ENCODE measurements at places on chromosomes 2 and 18.

DNA sequence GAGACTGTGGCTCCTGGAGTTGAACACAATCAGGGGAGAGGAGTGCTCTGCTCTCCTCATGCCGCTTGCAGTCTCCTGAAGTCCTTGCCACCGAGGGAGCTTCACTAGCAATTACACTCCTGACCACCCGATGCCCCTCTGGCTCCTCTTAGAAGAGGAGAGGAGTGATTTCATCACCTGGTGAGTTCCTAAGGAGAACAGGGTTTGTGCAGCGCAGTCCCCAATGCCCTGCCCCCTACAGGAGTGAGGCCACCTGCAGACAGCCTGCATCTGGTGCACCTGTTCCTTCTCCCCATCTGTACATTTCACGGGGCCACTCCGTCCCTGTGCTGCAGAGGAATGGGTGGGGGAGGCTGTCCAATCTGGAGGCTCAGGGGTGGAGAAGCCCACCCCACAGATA is 267.2 kb downstream of the HRH4 start:
- no peak for DNase-seq

DNA sequence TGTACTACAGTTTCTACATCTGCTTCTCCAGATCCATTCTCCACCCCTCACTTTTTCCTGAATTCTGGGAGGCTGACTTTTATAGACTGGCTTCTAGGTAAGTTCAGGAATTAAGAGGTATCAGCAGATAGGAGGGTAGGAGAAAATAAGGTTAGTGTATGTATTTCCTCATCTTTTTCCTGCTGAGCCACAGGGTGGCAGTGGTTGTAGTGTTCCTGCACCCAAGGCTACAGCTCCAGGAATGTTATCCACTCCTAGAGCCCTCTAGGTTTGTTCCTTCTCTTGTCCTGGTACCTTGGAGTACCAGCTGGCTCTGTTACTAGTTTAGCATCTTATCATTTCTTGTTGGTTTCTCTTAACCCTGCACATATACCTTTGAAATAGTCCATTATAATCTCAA is 40.7 kb upstream of the C2orf66 start:
- peak; percentile 38 for DNase-seq

DNA sequence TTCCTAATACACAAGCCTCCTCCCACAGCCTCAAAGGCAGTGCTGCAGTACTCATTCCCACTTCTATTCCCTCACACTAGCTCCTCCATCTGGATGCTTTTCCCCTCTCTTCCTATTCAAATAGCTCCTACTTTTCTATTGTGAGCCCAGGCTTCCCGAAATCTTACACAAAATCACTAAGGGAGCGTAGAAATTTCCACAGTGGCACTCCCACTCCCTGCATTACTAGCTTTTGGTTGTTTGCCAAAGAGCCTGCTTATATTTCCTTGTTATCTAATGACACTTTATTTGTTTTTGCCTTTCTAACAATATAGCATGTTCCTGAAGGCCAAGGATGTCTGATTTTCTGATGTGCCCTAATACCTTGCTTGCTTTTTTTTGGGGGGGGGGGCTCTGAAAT is 10.9 kb downstream of the EPAS1 start:
- DNase-seq: no peak

GRCh38 chr2:221502270-221503010 is 69.7 kb downstream of the EPHA4 start:
- DNase-seq: no peak

- DNase-seq: no peak
Observed at GRCh38 chr2:6171294-6171693, 479.1 kb downstream of the SOX11 start.

- DNase-seq: no peak
Observed at GRCh38 chr18:33720133-33720532, 142.1 kb downstream of the ASXL3 start.

GRCh38 chr2:240469740-240470139 is 34.3 kb downstream of the GPC1 start:
- DNase-seq: no peak

GRCh38 chr2:46985512-46985911 is 69.9 kb upstream of the MCFD2 start:
- DNase-seq: no peak

GRCh38 chr2:186991766-186992417 is 142.9 kb upstream of the ZSWIM2 start:
- DNase-seq: peak; percentile 3

GRCh38 chr2:236863729-236864126 is 222.0 kb upstream of the COPS8 start:
- DNase-seq: no peak

DNA sequence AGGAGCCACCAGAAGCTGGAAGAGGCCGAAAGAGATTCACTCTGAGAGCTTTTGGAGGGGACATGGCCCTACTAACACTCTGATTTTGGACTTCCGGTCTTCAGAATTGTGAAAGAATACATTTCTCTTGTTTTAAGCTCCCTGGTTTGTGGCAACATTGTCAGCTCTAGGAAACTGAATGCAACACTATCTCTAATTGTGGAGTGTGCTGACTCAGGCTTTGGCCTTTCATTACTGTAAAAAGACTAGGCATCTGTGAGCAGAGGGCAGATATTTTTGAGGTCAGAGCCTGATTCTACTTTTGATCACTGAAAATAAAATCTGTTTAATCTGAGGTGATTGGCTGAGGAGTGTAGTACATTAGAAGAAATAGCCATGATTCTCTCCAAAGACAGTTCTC is 185.4 kb upstream of the FAM98A start:
- no peak for DNase-seq

DNA sequence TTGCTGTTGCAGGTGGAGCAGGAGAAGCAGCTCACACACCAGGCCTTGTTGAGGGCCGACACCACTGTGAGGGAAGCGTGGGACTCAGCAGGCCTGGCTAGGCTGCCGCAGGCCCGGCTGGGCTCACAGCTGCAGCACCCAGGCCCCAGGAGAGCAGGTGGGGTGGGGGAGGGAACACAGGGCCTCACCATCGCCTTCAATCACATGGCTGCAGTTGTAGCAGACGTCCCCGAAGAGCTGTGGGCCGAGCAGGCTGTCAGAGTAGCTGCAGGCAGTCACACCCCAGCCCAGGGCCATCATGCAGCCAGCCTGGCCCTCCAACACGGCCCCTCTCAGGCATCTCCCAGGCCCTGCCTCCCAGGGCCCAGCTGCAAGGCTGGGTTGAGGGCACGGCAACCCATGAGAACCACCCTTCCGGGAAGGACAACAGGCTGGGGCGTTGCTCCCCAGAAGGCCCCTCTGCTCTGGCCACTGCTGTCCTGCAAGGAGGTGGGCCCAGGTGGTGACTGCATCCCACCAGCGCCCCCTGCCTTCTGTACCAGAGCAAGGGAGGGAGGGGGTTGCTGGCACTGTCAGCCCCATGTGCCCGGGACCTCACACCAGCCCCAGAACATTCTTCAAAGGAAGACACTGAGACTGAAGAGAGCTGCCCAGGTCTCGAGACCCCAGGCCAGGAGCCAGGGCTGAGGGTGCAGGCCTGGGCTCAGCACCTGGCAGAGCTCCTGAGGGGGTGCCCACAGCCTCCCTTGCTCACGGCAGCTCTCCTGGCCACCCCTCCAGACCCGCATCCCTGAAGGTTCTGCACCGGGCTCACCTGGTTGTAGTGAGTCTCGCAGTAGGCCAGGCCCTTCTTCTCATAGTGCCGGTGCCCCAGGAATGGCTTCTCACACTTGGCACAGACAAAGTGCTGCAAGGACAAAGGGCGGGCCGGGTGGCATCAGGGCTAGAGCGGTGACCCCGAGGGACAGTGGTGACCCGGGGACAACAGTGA is 5.6 kb upstream of the GPR17 start:
- peak; percentile 22 for DNase-seq

GRCh38 chr2:186459009-186459408 is 27.1 kb upstream of the ZC3H15 start:
- no peak for DNase-seq

- DNase-seq: no peak
Observed at GRCh38 chr18:11864471-11864870, 13.3 kb downstream of the CHMP1B start.

DNA sequence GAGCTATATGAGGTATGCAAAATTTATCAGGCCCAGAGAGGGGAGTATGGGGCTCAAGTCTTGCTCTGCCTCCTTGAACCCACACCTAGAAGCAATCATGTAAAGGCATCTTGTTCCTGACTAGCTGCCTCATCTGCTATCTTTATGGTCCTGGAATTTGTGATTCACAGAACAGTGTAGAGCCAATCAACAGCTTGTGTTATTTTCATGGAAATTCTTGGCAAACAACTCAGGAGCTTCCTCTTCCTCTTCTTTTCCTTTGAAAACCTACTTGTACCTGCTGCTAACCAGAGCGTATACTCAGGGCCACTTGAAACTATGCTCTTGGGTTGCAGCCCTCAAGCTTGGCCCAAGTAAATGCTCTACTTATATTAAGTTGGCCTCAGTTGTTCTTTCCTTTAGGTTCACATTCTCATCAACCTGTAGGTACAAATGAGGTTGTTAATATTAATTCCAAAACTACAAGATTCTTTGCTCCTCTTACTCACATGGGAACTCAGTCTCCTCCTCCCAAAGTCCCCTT is 3.5 kb upstream of the NOSTRIN start:
- no peak for DNase-seq

- DNase-seq: no peak
Observed at GRCh38 chr2:180540761-180541160, 439.6 kb upstream of the UBE2E3 start.

DNA sequence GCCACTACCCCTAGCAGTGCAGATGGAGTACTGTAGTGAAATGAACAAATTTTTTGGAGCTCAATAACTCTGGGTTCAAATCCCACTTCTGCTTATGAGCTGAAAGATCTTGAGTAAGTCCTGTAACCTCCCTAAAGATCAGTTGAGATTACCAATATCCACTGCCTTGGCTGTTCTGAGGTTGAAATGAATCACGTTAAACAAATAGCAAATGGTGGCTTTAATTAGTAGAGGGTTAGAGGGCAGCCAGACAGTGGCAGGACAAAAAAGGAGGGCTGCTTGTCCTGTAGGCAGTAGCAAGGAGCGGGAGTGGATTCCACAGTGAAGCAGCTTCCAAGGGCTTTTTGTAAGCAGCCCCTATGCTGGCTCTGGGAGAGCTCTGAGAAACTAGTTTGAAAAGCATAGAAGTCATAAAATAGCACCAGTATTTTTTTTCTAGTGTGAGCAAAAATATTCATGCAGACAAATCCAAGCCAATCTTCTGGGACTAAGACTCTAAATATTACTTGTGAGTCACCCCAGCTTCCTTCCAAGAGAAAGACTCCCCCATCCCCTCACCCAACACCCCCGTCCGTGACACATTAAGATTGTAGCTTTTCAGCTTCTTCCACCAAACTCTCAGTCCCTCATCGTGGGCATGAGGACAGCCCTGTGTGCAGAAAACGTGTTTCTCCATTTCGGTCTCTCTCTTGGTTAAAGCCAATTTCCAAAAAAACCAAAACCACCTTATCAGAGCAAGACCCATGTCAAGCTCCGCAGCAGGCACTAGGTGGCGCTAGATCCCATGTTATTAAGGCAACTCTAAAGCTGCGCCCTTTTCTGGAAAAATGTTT is 123.5 kb upstream of the LGALSL start:
- peak; percentile 93 for DNase-seq

DNA sequence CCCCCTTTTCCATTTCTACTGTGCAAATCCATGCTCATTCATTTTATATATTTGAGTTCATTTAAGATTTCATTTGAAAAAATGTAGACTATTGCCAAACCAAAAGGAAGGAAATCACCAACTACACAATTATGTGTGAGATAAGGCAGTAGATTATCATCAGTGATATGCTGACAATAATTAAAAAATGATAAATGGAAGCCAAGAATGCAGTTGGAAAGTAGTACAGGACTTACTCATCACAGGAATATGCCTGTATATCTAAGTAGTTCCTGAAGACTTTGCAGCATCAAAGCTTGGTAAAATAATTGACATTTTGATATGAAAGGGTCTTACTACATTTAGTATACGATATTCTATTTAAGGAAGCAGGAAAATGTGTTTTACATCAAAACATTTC is 166.1 kb upstream of the OTX1 start:
- DNase-seq: no peak

- DNase-seq: no peak
Observed at GRCh38 chr2:43139996-43140621, 86.3 kb downstream of the ZFP36L2 start.

Measured in NCI-H1694 treated with DMSO at 0.1 percent for 48 hours (cell line).